Stimulated activated naive CD4-positive, alpha-beta T cell treated with Interleukin-2 at 50 U/mL for 16 hours (primary cell): ENCODE measurements at places on chromosomes 16 and 17.
A peak's percentile ranks its signal among the peaks of the same experiment; 100 is the strongest.

DNA sequence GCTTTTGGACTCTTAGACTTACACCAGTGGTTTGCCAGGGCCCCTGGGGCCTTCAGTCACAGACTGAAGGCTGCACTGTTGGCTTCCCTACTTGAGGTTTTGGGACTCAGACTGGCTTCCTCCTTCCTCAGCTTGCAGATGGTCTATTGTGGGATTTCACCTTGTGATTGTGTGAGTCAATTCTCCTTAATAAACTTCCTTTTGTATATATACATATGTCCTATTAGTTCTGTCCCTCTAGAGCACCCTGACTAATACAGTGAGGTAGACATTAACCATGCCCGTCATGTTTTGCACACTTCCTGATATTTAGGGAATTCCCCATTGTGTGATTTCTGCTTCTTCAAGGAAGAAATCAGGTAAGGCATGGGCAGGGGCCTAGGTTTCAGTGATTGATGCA, 147.8 kb upstream of the CA10 start:
- DNase-seq, result no peak

- DNase-seq, result no peak
Observed at GRCh38 chr16:2955779-2956578, 8.1 kb upstream of the KREMEN2 start.

- no peak for DNase-seq
Observed at GRCh38 chr17:12438813-12439586, 226.7 kb upstream of the MYOCD start.

- DNase-seq, result no peak
Observed at GRCh38 chr17:5762191-5762590, 177.9 kb upstream of the NLRP1 start.

GRCh38 chr16:67277294-67277998, 1.9 kb upstream of the PLEKHG4 start:
- no peak for DNase-seq

- no peak for DNase-seq
Observed at GRCh38 chr17:72123530-72124437, 3.0 kb downstream of the SOX9 start.

DNA sequence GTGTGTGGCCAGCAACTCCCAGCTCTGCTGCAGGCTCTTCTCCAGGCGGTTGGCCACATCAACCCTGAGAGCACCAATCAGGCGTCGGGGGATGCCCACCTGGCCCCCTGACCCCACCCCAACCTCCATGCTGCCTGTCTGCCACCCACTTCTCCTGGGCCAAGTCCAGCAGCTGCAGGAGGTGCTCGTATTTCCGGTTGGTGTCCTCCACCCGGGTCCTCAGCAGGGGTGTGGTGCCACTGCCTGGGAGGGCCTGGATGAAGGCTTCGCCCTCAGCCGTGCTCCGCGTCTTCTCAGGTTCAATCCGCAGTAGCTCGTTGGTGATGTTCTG, 44.6 kb downstream of the UBN1 start:
- DNase-seq, result no peak

DNA sequence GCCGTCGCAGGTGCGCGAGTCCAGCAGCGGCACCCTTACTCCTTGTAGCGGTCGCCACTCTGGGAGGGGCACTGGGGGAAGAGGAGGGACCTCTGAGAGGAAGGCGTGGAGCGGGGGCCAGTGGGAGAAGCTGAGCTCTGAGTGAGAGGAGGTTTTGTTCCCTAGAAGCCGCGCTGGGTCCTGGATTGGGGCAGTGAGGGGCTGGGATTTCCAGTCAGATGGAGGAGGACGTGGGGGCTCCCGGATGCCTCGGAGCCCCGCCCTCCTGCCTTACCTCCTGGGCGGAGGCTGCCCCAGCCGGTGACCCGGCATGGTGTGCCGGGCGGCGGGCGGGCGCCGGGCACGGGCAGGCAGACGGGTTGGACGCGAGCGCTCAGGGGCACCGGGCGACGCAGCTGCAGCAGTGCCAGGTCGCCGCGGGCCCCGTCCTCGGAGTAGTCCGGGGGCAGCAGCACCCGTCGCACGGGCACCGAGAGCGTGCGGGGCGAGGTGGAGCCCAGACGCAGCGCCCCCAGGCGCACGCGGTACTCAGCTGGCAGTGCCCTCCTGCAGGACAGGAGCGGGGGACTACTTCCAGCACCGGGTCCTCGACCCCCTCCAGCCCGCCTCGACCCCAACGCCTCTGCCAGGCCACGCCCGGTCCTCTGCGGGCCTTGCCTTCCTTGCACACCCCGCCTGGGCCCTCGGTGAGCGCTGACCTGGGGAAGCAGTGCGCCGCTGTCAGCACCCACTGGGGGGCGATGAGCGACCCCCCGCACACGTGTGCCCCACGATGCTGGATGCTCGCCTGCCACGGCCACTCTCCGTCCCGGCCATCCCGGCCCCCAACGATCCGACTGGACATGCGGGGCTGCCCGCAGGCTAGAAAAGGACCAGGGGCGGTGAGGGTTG, 2.0 kb downstream of the PRSS33 start:
- DNase-seq, result no peak

DNA sequence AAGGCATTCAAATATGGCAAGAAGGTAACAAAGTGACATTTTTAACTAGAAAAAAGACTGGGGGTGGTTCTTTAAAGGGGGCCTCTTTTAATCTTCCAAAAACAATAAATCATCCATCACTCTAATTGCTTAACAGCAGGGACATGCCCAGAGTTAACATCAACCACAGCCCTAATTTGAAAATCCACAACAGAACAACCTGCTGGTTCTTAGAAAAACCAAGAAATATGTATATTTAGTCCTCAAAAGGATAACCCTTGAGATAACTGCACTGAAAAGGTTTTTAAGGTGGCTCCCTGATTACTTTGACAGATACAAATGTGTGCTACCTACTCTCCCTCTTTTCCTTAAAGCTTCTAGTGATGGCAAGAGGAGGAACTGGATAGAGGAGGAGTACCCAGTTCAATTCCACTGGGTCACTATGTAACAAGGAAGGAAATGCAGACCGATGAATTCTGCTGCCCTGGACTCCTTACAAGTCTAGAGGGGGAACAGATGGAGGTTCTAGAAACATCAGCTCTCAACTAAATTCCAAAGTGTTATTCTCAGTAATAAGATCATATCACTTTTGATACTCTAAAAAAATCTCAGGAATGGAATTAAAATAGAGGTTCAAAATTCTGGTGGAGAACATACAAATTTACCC, 54.3 kb downstream of the N4BP1 start:
- no peak for DNase-seq

DNA sequence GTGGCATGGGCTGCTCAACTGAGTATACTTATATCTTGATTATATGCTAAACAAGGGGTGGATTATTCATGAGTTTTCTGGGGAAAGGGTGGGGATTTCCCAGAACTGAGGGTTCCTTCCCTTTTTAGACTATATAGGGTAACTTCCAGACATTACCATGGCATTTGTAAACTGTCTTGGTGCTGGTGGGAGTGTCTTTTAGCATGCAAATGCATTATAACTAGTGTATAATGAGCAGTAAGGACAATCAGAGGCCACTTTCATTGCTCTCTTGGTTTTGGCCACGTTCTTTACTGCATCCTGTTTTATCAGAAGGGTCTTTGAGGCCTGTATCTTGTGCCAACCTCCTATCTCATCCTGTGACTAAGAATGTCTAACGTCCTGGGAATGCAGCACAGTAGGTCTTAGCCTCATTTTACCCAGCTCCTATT, 12.0 kb downstream of the PRR11 start:
- no peak for DNase-seq

DNA sequence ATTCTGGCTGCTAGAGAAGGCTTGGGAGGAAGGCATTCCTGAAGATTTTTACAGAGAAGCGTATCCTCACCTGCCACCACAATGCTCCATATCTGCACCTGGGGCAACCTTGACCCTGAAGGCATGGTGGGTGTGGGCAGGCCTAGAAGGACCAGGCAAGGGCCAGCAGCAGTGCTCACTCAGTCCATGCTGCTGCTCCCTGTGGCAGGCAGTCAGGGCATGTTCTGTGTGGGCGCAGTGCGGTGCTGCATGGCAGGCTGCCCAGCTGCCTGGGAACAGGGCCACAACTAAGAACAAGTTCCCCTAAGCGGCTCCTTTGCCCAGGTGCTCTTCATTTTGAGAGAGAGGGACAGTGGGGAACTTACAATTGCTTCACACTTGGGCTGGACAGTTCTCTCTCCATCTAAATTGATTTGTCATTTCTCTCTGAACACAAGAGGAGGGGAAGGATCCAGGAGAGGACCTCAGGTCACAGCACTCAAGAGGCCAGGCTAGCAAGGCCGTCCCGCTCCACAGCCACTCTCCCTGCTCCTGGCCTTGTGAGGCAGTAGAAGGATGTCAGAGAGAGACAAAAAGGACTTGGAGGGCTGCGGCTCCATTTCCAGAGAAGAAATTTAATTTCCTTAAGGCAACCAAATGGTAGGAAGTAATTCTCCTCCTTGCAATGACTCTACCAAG, 158.8 kb downstream of the AATF start:
- no peak for DNase-seq

DNA sequence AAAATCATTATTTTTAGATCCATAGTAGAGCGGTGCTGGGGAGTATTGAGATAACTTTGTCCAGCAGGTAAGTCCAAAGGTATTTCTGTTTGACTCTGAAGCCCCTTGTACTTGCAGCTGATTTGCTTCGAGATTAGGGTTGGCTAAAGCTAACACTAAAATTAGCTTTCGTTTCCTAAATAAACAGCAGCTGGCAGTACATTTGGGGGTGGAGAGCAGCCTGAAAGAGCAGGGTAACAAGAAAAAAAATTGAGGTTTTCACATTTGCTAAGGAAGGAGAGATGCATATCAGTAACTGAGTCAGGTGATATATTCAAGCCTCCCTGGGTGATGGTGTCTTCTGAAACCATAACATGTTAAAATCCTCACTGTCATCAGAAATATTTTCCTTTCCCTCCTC, 37.4 kb upstream of the TMC5 start:
- no peak for DNase-seq

DNA sequence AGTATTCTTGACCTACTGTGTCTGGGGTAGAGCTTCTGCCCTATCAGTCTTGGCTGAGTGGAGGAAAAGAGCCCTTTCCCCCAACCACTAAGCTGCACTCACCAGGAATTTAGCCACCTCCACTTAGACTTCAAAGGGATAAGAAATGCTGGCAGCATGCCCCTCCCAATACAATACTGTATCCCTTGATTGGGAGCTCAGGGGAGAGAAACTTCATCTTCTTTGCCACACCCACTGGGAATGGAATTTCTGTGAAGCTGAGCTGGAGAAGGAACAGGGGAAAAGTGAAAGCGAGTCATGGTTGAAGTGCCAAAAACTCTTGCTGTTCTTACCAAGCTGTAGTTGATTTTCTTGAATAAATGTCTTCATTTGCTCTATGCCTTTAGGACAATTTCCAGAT, 68.8 kb downstream of the CEP112 start:
- no peak for DNase-seq

GRCh38 chr16:14196011-14196410, 124.9 kb downstream of the MRTFB start:
- no peak for DNase-seq

- no peak for DNase-seq
Observed at GRCh38 chr16:24753437-24753836, 24.0 kb downstream of the TNRC6A start.

DNA sequence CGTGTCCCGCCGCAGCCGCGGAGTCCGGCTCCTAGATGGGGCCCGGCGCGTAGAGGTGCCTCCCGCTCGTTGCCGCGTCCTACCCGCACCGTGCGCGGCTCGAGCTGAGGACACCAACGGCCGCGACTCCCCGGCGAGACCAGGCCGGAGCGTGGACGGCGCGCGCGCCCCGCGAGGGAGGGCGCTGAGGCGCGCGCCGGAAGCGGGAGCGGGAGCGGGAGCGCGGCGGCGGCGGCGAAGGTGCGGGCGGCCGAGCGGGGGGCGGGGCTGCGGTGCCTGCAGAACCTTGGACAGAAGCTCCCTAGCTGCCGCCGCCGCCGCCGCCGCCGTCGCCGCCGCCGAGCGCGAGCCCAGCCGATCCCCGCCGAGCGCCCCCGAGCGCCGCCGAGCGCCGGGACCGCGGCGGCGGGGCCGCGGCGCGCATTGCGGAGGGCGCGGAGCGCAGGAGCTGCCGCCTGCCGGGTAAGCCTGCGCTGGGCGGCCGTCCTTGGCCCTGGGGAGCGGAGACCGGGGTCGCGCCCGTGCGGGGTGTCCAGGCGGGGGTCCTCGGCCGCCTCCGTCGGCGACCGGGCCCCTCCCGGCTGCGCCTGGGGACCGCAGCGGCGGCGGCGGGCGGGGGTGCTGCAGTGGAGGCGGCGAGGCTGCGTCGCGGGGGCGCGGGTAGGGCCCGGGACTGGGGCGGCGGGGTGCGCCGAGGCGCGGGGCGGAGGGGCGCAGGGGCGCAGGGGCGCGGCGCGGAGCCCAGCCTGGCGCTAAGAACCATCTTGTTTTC, at the start of gene CDK5R1:
TSS of gene CDK5R1 (plus strand) at position 293 of the 772 bp plus-strand sequence. CDS start 628 bp downstream, outside the sequence.
- DNase-seq, result peak; percentile 67

GRCh38 chr17:44358066-44358465, 5.6 kb downstream of the FAM171A2 start:
- no peak for DNase-seq

DNA sequence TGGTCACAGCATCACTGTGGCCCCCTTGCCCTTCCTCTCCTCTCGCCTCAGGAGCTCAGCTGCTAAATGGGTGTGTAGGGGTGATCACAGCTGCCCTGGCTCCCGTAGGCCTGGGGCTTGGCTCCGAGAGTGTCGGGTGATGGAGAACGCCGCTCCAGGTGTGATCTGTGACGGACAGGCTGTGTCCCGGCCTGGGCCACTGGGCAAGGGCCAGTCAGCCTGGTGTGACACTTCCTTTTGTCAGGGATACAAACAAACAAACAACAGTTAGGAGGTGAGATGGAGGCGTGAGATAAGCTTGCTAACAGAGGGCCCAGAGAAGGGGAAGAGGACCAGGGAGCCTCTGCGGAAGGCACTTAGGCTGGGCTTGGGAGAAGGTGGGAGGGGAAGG, 2.0 kb downstream of the ADGRG1 start:
- DNase-seq, result no peak

DNA sequence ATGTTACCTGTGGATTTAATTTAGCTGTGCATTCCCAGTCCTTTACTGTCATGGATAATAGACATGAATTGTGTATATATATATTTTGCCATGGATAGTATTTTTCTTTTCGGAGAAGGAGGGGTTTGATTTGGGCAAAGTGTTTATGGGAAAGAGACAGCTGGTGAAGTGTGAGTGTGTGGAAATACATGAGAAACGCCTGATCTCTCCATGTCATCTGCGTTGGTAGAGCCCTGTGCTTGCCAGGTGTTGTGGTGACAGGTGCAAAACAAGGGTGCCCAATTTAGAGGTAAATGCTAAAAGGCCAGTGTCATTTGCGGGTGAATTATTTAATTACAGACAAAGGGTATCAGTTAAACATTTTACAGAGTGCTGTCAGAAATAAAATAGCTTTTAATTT, 23.4 kb downstream of the NDEL1 start:
- no peak for DNase-seq
